NB4 (cell line): ENCODE measurements at places on chromosomes 3 and 15.

DNA sequence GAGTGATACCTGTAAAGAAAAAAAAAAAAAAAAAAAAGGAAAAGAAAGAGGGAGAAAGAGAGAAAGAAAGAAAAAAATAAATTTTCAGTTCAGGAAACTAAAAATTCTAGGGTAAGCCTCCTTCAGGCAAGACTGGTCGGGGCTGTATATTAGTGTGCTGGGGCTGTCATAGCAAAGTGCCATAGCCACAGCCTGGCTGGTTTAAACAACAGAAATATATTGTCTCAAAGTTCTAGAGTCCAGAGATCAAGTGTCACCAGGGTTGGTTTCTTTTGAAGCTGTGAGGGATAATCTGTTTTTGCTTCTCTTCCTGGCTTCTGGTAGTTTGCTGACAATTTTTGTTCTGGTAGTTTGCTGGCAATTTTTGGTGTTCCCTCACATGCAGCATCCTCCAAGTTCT, 48.4 kb upstream of the SLC25A26 start:
- DNase-seq, result no peak

DNA sequence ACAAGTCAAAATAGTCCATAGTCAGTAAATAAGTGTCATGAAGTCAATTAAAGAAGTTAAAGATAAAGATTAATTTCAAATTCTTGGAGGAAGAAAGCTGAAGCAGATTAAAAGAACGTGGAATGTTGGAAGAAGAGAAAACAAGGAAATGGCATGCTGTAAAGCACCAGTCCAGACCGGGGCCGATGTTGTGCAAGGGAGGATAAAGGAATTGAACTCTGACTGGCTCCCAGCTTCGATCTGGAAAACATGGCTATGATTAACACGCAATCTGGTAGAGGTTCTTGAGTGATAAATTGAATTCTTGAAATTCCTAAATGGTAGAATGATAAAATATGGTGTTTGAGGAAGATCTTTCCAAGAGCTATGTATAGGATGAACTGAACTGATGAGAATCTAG, 194.4 kb downstream of the MEIS2 start:
- no peak for DNase-seq

GRCh38 chr3:189137416-189137815, 34.4 kb upstream of the TPRG1 start:
- no peak for DNase-seq

DNA sequence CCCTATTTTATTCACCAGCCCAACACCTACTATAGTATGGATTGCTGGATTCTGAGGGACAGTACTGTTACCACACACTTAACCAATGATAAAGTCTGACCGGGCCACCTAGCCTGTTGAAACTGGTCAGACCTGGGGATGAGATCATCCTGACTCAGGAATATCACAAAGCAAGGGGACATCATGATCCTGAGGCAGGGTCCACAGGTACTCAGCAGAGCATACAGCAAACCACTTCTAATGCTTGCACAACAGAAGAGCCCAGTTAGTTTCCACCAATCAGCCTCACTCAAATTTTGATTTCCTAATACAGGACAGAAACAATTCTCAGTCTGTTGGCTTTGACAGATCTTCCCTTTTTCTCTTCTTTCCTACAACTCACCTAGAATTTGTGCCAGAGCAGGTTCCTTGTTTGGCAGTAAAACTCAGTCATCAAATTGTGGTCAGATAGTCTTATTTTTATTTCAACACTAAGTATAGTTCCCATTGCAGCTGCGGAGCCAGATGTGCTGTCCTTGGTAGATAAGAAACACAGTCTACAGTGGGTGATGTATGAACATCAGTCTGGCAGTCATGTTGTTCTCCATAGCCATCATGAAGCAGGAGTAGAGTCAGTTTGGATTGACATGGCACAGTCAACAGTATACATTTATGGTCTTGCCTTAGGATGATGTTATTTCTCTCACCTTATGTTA, 90.1 kb upstream of the PRR23C start:
- DNase-seq, result peak; percentile 48

GRCh38 chr3:181278468-181279238, 289.1 kb upstream of the DNAJC19 start:
- DNase-seq, result peak; percentile 5

DNA sequence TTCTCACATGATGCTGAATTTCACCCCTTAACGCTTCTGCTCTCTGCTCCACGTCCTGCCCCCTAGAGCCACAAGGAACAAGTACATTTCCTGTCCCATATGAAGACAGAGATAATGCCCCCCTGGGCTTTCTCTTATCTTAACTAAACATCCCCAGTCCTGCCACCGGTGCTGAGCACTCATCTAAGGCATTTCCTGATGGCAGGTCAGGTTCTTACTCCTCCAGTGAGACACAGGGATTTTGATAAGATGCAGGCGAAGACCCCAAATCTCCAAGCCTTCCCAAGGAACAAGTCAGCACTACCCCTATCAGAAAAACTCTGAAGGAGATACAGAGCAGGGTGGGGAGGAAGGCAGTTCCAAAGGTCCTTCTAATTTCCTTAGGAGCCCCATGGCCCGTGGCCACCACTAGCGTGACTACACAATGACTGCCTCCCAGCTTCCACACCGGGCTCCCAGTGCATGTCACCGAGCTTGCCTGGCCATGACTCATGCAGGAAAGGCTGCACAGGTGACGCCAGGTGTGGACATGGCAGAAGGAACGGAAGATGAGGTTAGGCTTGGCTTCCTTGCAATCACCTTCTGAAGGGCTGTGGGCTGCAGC, 152.9 kb downstream of the XXYLT1 start:
- DNase-seq, result peak; percentile 72
